ENCODE measurements at places on chromosomes 1 and 21.

DNA sequence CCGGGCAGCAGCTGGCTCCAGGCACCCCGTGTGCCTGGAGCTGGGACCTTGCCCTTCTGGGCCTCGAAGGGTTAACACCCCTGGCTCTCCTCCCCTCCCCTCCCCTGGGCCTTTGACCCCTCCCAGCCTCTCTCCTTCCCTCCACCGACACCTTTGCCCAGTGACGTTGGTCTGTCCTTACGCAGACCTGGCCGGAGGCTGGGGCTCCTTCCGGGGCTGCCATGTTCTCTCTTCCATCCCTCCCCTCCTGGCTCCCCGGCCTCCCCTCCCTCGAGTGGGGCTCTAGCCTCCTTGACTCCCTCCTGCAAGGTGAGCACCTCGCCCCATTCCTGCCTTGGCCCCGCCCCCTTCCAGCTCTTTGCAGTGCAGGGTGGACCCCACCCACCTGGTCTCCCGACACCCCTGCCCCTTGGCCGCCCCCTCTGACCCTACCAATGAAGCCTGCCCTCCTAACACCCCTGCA lies at the start of gene TMEM82:
Gene TMEM82, plus strand, starts transcription at position 161 of the 463 bp plus-strand sequence. Its CDS starts 61 bp downstream, at position 222.
- no peak for DNase-seq

- DNase-seq: no peak
Measured at GRCh38 chr1:76682138-76682537, 185.1 kb upstream of the ST6GALNAC5 start.

DNA sequence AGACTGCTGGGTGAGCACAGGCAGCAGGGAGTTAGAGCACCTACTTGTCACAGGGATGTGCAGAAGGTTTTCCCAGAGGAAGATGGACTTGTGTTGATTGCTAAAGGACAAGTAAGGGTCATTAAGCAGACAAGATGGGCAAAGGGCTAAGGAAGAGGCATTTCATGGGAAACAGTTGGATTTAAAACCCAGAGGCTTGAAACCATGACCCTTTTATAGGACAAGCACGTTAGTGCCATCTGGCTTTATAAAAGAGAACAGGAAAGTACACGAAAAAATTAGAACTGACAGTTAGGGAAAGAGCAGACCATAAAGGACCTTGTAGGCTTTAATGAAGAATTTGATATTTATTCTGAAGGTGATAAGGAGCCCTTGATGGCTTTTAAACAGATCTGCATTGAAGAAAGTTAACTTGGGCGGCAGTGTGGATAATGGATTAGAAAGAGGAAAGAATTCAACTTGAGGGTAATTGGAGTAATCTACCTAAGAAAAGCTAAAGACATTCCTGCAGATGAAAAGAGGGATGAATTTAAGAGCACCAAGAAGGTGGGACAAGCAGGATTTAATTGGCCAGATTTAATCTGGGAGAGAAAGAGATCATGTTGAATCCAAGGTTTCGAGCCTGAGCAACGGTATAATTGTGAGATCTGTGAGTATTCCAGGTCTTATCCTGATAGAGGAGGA lies 68.6 kb downstream of the ZC3H11B start:
- no peak for DNase-seq

DNA sequence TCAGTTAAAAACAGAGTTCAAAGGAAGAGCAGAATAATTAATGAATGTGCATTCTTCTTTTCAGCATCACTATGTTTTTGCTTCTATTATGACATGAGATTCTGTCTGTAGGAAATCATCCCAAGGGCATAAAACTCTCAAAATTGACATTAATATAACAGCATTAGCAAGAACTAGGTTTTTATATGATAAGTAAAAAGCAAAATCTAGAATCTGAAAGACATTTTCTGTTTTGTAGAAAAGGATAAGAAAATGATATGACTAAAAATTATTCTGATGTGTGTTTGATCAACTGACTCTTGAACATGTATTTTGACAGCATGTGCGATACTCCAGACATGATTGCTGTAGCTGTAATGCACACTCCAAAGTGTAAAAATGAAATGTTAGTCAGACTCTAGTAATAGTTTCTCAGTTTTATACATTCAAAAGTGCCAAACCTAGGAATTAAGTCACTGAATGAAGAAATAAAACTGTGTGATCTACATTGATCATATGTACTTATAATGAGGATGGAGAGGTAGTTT lies 197.3 kb downstream of the NCAM2 start:
- no peak for DNase-seq

- DNase-seq: no peak
Measured at GRCh38 chr1:168235548-168235885, 9.7 kb downstream of the SFT2D2 start.
